SJCRH30 (cell line): ENCODE measurements at places on chromosomes 16 and 17. TPM values are rescaled to one million over a fixed set of nuclear protein-coding genes. Genes with fewer than 3 reads are reported as not detected.

CDK10 gene
- total RNA-seq: 29.0 and 35.1 TPM in 2 replicates

CLEC10A gene
- not detected in 2 replicates for total RNA-seq

TBC1D28 gene
- total RNA-seq: 0.16 and 0.38 TPM in 2 replicates

- H3K27ac ChIP-seq: no peak overlapping the region
- no peak overlapping the region for H3K4me3 ChIP-seq
- DNase-seq: no peak
- H3K27me3 ChIP-seq: no peaks in the 10 kb centered on the region
These were observed 37.2 kb downstream of the KCNJ2 start for GRCh38 chr17:70206361-70207010.

GRCh38 chr17:69084911-69085310 lies 24.2 kb upstream of the ABCA9 start:
- no peak overlapping the region for H3K4me3 ChIP-seq
- no peaks in the 10 kb centered on the region for H3K4me1 ChIP-seq
- H3K36me3 ChIP-seq: no peaks in the 10 kb centered on the region
- no peak for DNase-seq

CIBAR2 gene
- 0.04 and 0.41 TPM in 2 replicates for total RNA-seq

GRCh38 chr16:67198238-67198734 lies 645 bp upstream of the ELMO3 start:
- no peak overlapping the region for H3K4me3 ChIP-seq
- H3K36me3 ChIP-seq: peaks cover 72% of the 10 kb centered on the region
- DNase-seq: no peak
- H3K27ac ChIP-seq: no peak overlapping the region
- H3K27me3 ChIP-seq: no peaks in the 10 kb centered on the region
- H3K4me1 ChIP-seq: no peaks in the 10 kb centered on the region

DNA sequence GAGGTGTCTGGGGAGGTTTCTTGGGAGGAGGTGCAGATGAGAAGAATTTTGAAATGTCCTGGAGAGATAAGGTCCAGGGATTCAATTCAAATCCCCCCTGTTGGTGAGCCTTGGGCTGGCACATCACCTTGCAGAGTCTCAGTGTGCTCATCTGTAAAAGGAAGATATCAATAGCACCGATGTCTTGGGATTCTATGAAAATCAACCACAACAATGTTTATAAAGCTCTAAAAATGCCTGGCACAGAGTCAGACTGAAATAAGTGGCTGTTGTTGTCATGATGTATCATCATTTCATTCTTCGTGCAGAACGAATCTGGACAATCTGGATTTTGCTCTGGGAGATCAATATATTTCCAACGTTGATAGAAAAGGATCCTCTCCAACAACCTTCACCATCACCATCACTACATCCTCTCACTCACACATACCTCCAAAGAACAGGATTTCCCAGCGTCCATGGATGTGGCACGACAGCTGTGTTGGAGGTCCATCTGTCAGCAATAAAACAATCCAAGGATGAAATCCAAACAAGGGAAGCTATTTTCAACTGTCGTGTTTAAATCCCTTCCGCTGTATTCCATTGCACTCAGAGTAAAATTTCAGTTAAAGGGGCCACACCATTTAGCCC lies 393.7 kb upstream of the DYNLRB2 start:
- no peak overlapping the region for H3K27ac ChIP-seq
- peaks cover 4% of the 10 kb centered on the region; the same call in 1 of the 2 replicates for H3K4me1 ChIP-seq
- peak; percentile 12 for DNase-seq
- no peak overlapping the region for H3K4me3 ChIP-seq

DNA sequence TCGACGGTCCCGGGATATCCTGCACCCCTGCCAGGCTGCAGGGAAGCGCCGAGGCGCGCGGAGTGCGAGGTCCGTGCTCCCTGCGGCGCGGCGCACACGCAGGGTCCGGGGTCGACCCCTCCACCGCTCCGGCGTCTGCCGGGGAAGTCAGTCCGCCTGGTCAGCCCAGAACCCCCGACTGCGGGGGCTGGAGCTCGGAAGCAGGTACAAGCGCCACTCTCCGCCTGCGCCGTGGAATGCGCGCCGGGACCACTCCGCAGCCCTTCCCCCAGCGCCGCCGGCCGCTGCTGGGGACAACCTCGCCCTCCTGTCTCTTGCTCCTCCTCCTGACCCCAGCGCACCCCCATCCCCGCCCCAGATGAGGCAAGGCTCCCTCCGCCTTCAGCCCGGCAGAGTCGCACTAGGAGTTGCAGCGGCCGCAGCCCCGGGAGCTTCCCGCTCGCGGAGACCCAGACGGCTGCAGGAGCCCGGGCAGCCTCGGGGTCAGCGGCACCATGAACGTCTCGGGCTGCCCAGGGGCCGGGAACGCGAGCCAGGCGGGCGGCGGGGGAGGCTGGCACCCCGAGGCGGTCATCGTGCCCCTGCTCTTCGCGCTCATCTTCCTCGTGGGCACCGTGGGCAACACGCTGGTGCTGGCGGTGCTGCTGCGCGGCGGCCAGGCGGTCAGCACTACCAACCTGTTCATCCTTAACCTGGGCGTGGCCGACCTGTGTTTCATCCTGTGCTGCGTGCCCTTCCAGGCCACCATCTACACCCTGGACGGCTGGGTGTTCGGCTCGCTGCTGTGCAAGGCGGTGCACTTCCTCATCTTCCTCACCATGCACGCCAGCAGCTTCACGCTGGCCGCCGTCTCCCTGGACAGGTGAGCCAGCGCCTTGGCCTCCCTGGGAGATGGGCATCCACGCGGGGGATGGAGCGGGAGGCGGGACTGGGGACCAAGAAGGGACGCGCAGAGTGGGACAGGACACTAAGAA lies at the start of gene GALR2:
TSS of gene GALR2 (plus strand) at position 392 of the 974 bp plus-strand sequence. CDS start at position 495, 103 bp downstream.
- DNase-seq: no peak
- no peak within 1 kb of the TSS for H3K4me3 ChIP-seq
- peaks cover 4% of the 10 kb centered on the region for H3K27me3 ChIP-seq
- H3K27ac ChIP-seq: no peak within 1 kb of the TSS
- H3K4me1 ChIP-seq: peaks cover 6% of the 10 kb centered on the region

ATF7IP2 gene
- not detected in 2 replicates for total RNA-seq

SLC26A11 gene
- 8.6 and 14.7 TPM in 2 replicates for total RNA-seq

GRCh38 chr17:17919169-17920107 lies 52.8 kb downstream of the TOM1L2 start:
- no peaks in the 10 kb centered on the region for H3K36me3 ChIP-seq
- no peak overlapping the region for H3K4me3 ChIP-seq
- H3K27me3 ChIP-seq: no peaks in the 10 kb centered on the region
- peaks cover 44% of the 10 kb centered on the region for H3K4me1 ChIP-seq
- no peak overlapping the region for H3K27ac ChIP-seq
- DNase-seq: peak; percentile 96
